ENCODE measurements at places on chromosomes 6 and 20. TPM values are rescaled to one million over a fixed set of nuclear protein-coding genes. Genes with fewer than 3 reads are reported as not detected.

DNA sequence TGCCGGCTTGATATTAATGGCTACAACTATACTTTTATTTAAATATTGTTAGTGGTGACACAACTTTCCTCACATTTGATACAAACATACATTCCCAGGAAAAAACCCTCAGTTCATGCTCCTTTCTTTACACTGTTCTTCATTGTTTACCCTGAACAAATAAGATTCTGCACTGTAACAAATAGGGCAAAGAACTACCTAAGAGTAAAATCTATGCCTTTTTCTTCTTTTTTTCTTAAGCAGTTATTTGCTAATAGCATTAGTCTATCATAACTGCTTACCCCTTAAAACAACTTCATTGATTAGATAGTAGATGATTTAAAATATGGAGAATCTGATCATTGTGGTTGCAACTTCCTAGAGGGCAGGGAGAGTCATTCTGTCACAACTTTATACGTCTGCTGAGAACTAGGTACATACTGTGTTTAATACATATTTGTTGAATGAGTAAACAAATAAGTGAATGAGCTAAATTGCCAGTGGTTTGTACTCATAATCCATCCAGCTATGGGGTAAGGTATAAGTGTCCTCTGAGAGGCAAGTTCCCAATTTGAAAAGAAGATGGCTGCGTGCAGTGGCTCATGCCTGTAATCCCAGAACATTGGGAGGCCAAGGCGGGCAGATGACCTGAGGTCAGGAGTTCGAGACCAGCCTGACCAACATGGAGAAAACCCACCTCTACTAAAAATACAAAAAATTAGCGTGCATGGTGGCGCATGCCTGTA lies 161.0 kb downstream of the CDK19 start:
- DNase-seq = no peak

DNA sequence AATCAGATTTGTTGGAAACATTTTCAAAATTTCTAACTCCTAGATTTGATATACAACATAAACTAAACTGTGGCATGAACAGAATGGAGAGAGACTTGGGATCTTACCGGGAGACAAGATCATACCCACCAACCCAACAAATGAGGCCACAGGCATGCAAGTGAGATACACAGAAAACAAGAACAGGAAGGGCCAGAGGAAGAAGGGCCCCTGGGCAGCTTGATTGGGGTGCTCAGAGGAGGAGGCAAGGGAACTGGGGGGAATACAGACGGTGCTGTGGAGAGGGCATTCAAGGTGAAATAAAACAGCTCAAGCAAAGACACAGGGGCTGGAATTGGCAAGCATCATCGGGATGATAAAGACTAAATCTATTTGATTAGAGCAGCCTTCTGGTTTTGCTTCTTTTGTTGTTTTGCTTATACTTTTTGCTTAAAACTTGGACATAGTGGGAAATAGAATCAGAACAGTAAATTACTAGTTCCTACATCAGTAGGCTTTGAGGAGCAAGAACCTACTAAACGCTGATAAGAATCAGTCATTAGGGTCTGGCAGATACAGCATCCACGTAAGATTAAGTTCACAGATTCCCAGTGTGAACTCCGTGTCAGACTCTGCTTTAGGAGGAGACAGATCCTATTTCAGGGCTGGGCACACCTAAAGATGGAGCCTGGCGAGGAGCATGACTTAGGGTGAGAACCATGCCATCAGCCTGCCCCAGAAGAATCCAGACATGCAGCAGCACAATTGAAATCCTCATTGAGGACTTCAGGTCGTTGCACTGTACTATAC lies 3.5 kb upstream of the RAMACL start:
- no peak for DNase-seq

GRCh38 chr20:34264141-34264540 lies 22.9 kb downstream of the ASIP start:
- DNase-seq = no peak

- DNase-seq = no peak
These were observed 279.6 kb upstream of the JARID2 start for GRCh38 chr6:14966096-14966905.

TUBB2B gene
- 0.12 TPM for total RNA-seq

- DNase-seq = no peak
These were observed 56.5 kb upstream of the ADGRF1 start for GRCh38 chr6:47098570-47098993.

MLN gene
- total RNA-seq = not detected

HAO1 gene
- not detected for total RNA-seq

DNA sequence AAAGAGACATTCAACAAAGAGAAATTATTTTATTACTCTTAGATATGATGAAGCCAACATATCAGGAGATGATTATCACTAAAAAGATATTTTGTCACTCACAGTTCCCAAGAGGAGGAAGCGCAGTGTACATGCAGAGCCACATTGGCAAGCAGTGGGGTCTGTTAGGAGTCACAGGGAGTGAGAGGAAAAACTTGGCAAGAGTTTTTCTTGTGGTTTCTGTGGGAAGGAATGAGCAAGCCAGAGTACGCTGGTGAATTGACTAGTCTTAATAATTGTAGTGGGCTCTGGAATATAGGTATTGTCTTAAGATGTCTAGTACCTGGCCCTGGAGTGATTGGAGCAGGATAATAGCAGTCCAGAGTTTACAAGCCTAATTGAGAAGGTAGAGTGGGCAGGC lies 1095.2 kb downstream of the GRIK2 start:
- no peak for DNase-seq

GRCh38 chr6:157491571-157492232 lies 110.7 kb downstream of the ZDHHC14 start:
- DNase-seq = no peak
